Heart right ventricle (tissue), 16 donors: ENCODE measurements at places on chromosomes 12 and 14. TPM values are rescaled to one million over a fixed set of nuclear protein-coding genes. Genes with fewer than 3 reads are reported as not detected.

DNA sequence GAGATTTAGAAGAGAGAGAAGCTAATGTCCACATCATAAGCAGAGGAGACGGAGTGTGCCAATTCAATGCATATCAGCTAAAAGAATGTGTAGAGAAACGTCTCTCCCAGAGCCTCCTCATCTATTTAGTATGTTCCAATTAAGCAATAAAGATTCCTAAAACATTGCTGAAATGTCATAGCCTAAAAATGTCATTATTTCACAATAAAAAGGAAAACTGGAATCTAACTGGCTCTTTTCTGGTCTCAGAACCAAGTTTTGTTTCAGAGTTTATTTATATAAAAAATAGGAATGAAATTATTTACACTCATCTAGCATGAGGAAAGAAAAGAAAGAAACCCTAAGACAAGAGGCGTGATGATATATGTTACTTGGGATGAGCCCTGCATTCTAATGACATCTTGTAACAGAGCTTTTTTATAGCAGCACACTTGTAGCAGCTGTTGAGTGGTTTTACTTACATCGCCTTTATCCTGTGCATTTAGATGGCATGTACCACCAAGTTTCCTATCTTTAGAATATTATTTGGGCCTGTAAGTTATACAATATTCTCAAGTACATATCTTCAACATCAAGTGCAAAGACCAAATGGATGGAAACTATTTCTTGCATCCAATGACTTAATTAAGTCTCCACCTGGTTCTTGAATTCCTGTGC is 266.3 kb upstream of the PRKD1 start:
- no peak overlapping the region for H3K4me3 ChIP-seq
- no peaks in the 10 kb centered on the region for H3K4me1 ChIP-seq
- H3K27ac ChIP-seq = no peak overlapping the region
- DNase-seq = no peak

GRCh38 chr12:25768151-25768550 is 190.3 kb upstream of the RASSF8 start:
- no peak for DNase-seq
- no peaks in the 10 kb centered on the region for H3K27me3 ChIP-seq
- no peak overlapping the region for H3K27ac ChIP-seq
- H3K4me1 ChIP-seq = no peaks in the 10 kb centered on the region
- no peak overlapping the region for H3K4me3 ChIP-seq
- H3K36me3 ChIP-seq = no peaks in the 10 kb centered on the region

GRCh38 chr14:96816281-96816680 is 19.1 kb downstream of the VRK1 start:
- H3K4me3 ChIP-seq = no peak overlapping the region
- H3K4me1 ChIP-seq = no peaks in the 10 kb centered on the region
- H3K27ac ChIP-seq = no peak overlapping the region
- H3K27me3 ChIP-seq = no peaks in the 10 kb centered on the region
- DNase-seq = no peak

- no peak for DNase-seq
- no peak overlapping the region for H3K4me3 ChIP-seq
- no peaks in the 10 kb centered on the region for H3K4me1 ChIP-seq
- no peak overlapping the region for H3K27ac ChIP-seq
- no peaks in the 10 kb centered on the region for H3K36me3 ChIP-seq
These were observed 1107.8 kb downstream of the FSCB start for GRCh38 chr14:43399289-43399688.

GRCh38 chr14:51535443-51536044 is 116.2 kb upstream of the FRMD6 start:
- DNase-seq = no peak
- no peak overlapping the region for H3K27ac ChIP-seq
- no peaks in the 10 kb centered on the region for H3K4me1 ChIP-seq
- no peak overlapping the region for H3K4me3 ChIP-seq
- H3K27me3 ChIP-seq = no peaks in the 10 kb centered on the region
- no peaks in the 10 kb centered on the region for H3K36me3 ChIP-seq

- H3K36me3 ChIP-seq = no peaks in the 10 kb centered on the region
- no peaks in the 10 kb centered on the region for H3K27me3 ChIP-seq
- no peak overlapping the region for H3K4me3 ChIP-seq
- no peak for DNase-seq
These were observed 6.1 kb downstream of the FAM186A start for GRCh38 chr12:50390316-50390741.

DNA sequence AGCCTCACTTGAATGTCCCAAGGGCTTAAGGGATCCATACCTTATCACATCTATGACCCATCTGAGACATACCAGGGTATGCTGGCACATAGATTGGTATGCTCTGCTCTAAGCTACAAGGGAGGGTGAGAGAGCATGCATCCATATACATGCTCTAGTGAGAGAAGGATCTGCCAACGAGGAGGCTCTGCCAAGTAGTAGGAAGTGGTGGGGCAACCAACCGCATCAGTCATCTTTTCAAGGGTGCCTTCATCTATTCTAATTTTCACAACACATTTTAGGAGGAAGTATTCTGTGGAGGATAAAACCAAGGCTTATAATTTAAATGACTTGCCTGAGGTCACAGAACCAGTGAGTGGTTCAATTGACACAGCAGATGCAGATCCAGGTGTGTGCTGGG is 6.6 kb upstream of the PPM1A start:
- no peaks in the 10 kb centered on the region for H3K4me1 ChIP-seq
- no peak for DNase-seq
- no peak overlapping the region for H3K4me3 ChIP-seq
- H3K27me3 ChIP-seq = no peaks in the 10 kb centered on the region

- no peak for DNase-seq
- H3K27ac ChIP-seq = no peak overlapping the region
These were observed 1.9 kb downstream of the TMEM263 start for GRCh38 chr12:106957583-106957982.

GRCh38 chr12:88844426-88844825 is 264.2 kb upstream of the KITLG start:
- no peak overlapping the region for H3K27ac ChIP-seq
- H3K36me3 ChIP-seq = no peaks in the 10 kb centered on the region
- no peaks in the 10 kb centered on the region for H3K27me3 ChIP-seq

DNA sequence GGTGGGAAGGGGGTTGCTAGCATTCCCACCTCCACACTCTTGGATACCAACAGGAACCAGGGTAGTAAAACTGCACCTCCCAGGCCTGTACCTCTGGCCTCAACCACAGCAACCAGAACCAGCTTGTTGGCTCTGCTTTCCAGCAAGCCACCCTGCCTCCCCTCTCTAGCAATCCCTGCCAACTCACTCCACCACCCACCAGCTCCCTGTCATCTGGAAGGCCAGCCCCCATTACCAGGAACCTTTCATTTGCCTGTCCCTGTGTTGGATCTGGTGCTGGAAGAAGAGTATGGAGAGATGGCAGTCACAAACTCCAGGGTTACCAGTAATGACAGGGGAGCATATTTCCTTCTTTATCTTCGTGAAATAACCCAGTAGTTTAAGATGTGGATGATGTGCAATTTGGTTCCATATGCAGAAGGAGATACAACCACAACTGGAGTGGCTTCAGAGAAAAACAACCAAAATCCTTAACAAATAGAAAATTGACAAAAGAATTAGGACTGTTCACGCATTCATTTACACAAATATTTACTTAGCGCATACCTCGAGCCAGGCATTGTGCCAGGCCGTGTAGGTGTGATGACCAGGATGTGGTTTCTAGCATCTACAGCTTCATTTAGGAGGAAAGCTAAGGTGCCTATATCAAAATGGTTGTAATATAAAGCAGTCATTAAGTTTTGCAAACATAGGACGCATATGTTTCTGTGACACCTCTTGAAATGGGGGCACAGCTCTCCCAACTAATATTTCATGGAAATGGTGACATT is 3.4 kb downstream of the B4GALNT3 start:
- peak overlapping the region; percentile 81 for H3K27ac ChIP-seq
- H3K36me3 ChIP-seq = no peaks in the 10 kb centered on the region
- peaks cover 25% of the 10 kb centered on the region for H3K27me3 ChIP-seq

GRCh38 chr14:79570648-79571047 is 640.7 kb downstream of the DIO2 start:
- DNase-seq = no peak
- no peaks in the 10 kb centered on the region for H3K27me3 ChIP-seq
- no peak overlapping the region for H3K27ac ChIP-seq
- H3K4me3 ChIP-seq = no peak overlapping the region
- no peaks in the 10 kb centered on the region for H3K4me1 ChIP-seq

DNA sequence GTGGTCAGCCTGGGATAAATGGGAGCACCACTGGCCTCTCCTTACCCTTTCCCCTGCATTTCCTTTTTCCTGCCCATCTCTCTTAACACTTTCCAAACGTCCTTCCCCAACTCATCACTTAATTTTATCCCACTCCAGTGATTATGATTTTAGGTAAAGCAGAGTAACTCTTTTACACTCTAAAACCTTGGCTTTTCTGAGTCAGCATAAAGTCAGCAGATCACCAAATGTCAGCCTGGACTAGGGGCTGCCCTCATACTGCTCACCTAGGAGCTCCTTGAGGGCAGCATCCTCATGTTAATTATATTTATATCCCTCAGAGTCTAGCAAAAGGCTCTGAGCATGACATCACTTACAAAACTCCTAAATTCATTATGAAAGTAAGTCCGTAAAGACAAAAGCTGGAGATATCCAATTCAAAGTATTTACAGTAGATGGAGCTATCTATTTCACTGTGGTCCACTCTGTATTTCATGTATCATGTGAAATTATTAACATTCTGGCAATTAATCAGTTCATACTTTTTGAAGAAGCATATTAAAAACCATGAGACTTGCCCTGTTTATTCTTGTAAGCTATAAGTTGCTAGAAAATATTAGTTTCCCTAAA is 17.0 kb upstream of the DICER1 start:
- H3K27me3 ChIP-seq = no peaks in the 10 kb centered on the region
- no peaks in the 10 kb centered on the region for H3K36me3 ChIP-seq
- H3K4me1 ChIP-seq = no peaks in the 10 kb centered on the region
- H3K27ac ChIP-seq = no peak overlapping the region
- no peak for DNase-seq

- no peaks in the 10 kb centered on the region for H3K27me3 ChIP-seq
- no peaks in the 10 kb centered on the region for H3K36me3 ChIP-seq
- no peaks in the 10 kb centered on the region for H3K4me1 ChIP-seq
- no peak overlapping the region for H3K4me3 ChIP-seq
These were observed 12.9 kb upstream of the CORO1C start for GRCh38 chr12:108744021-108744897.

- no peak for DNase-seq
- no peak overlapping the region for H3K4me3 ChIP-seq
- H3K27me3 ChIP-seq = peaks cover 34% of the 10 kb centered on the region
- no peak overlapping the region for H3K27ac ChIP-seq
These were observed 272.0 kb upstream of the DIO3 start for GRCh38 chr14:101289230-101289690.

- no peaks in the 10 kb centered on the region for H3K4me1 ChIP-seq
- DNase-seq = no peak
These were observed 536.5 kb downstream of the RPS29 start for GRCh38 chr14:49049711-49050110.

DNA sequence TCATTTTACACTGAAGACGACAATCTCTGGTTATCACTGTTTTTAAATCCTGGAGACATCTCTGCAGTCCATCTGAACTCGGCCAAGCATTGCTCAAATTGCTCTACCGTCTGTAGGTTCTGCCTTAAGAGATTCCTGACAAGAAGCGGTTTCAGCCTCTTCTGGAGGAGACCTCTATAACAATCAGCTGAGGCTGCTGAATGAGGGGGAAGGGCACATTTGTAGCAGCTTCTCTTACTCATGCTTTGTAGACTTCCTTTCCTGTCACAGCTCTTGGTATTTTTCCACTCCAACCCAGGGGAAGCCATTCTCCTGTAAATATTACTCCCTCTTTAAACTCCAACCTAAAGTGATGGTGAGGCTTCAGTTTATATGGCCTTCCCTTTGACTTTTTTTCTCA is 3.0 kb downstream of the ARG2 start:
- no peak overlapping the region for H3K27ac ChIP-seq
- H3K36me3 ChIP-seq = no peaks in the 10 kb centered on the region
- H3K4me1 ChIP-seq = peaks cover 10% of the 10 kb centered on the region
- no peak for DNase-seq
- H3K27me3 ChIP-seq = peaks cover 5% of the 10 kb centered on the region

GRCh38 chr12:93583627-93584392 is 11.3 kb downstream of the SOCS2 start:
- H3K4me3 ChIP-seq = no peak overlapping the region
- H3K4me1 ChIP-seq = peaks cover 7% of the 10 kb centered on the region
- no peak overlapping the region for H3K27ac ChIP-seq

GRCh38 chr12:12723681-12724420 is 6.7 kb downstream of the CDKN1B start:
- peak overlapping the region; percentile 83 for H3K4me3 ChIP-seq
- no peaks in the 10 kb centered on the region for H3K27me3 ChIP-seq
- H3K27ac ChIP-seq = peak overlapping the region; percentile 99
- H3K36me3 ChIP-seq = no peaks in the 10 kb centered on the region
- H3K4me1 ChIP-seq = peaks cover 32% of the 10 kb centered on the region
- DNase-seq = peak; percentile 60

- H3K27ac ChIP-seq = no peak overlapping the region
- H3K27me3 ChIP-seq = no peaks in the 10 kb centered on the region
- no peak for DNase-seq
- H3K4me1 ChIP-seq = peaks cover 35% of the 10 kb centered on the region
These were observed 27.1 kb downstream of the FMNL3 start for GRCh38 chr12:49680075-49680474.

GRCh38 chr12:28186500-28186899 is 3.8 kb upstream of the CCDC91 start:
- no peaks in the 10 kb centered on the region for H3K27me3 ChIP-seq
- peaks cover 11% of the 10 kb centered on the region for H3K4me1 ChIP-seq
- no peak overlapping the region for H3K27ac ChIP-seq
- H3K36me3 ChIP-seq = no peaks in the 10 kb centered on the region
- H3K4me3 ChIP-seq = no peak overlapping the region

DNA sequence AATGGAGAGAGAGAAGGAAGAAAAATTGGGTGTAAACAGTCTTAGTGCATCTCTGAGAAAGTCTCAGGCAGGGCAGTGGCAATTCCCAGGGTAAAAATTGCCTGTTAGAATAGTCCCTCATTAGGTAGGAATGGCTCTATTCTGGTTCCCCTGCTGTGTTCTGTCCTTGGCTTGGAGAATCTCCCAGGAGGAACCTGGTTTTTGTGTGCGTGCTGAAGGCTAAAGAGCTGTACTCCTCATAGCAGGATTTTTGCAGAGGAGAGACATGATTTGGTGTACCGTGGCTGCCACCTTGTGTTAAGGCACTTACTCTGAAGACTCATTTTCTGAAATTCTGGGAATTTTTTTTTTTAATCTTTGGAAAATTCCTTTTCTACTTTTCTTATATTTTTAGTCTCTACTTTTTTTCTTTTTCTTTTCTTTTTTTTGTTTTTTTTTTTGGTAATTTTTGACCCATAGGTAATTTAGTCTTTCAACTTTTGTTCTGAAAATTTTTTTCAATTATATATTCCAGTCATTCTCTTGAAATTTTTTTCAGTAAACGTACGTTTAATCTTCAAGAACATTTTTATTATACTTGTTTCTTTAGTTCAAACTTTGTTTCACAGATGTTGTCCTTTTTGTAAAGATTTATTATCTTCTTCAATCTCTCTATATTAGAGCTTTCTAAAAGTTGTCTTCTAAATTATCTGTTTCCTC is 63.8 kb downstream of the FBXO33 start:
- no peak overlapping the region for H3K4me3 ChIP-seq
- H3K4me1 ChIP-seq = peaks cover 5% of the 10 kb centered on the region
- DNase-seq = peak; percentile 19
- H3K36me3 ChIP-seq = no peaks in the 10 kb centered on the region

- H3K27ac ChIP-seq = peak overlapping the region; percentile 58
- H3K4me3 ChIP-seq = no peak overlapping the region
- peaks cover 16% of the 10 kb centered on the region for H3K4me1 ChIP-seq
These were observed 13.4 kb downstream of the TNFAIP2 start for GRCh38 chr14:103136388-103137271.

Gene TESPA1
- 0.47 TPM for total RNA-seq

Gene OR4K2
- total RNA-seq = not detected

Gene MAP1LC3B2
- total RNA-seq = 4.1 TPM

Gene DHH
- 0.66 TPM for total RNA-seq

Gene L3HYPDH
- 12.0 TPM for total RNA-seq

Gene TMEM233
- total RNA-seq = 0.49 TPM

Gene TM7SF3
- total RNA-seq = 29.3 TPM

Gene ZDHHC22
- not detected for total RNA-seq
